ENCODE measurements at places on chromosomes 6 and 20.
A peak's percentile ranks its signal among the peaks of the same experiment; 100 is the strongest.

DNA sequence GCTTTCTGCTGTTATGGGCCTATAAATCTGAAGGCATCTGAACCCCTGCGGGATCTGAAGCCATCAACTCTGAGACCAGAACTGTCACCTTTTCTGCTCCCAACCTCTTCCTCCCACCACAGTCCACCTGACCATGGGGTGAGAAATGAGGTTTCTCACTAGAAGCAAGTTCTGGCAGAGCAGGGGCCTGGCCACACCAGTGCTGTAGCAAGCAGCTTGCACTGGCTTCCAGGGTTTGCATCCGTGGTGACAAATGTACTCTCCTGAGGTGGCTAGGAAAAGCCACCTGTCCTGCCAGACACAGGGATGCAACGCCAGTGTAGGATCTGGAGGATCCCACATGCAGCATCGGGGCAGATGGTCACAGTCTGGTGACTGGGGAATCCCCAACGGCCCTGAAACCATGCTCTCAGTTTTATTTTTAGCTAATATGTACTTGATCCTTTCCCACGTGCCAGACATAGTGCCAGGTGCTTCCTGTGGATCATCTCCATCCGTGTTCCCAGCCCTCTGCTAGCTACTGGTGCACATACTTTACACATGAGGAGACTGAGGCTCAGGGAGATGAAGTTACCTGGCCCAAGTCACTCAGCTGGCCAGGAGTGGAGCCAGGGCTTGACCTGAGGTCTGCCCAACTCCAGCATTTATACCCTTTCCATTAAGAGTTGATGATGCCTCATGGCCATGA lies 122.1 kb upstream of the SPACA1 start:
- no peak for DNase-seq

GRCh38 chr6:23608931-23609435 lies 517.0 kb upstream of the NRSN1 start:
- DNase-seq = no peak

GRCh38 chr6:9136141-9136822 lies 700.9 kb upstream of the SLC35B3 start:
- no peak for DNase-seq

- no peak for DNase-seq
Observed at GRCh38 chr6:100455230-100456124, 9.2 kb downstream of the SIM1 start.

DNA sequence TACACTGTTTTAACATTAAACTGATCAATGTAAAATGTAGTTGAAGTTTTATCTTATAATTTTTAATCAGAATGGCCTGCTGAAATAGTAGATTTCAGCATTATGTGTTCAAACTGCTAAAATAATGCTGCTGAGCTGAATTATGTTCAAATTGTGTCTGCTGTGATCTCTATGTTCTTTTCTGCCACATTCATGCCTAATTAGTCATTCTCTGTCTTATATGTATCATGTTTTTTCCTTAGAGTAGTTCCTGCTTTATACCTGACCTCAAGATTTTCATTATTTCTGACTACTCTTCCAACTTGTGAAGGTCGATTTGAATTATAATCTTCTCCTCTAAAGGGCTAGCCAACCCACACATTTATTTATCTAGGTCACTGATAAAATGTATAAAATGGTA lies 476.7 kb upstream of the EPHA7 start:
- DNase-seq = no peak

DNA sequence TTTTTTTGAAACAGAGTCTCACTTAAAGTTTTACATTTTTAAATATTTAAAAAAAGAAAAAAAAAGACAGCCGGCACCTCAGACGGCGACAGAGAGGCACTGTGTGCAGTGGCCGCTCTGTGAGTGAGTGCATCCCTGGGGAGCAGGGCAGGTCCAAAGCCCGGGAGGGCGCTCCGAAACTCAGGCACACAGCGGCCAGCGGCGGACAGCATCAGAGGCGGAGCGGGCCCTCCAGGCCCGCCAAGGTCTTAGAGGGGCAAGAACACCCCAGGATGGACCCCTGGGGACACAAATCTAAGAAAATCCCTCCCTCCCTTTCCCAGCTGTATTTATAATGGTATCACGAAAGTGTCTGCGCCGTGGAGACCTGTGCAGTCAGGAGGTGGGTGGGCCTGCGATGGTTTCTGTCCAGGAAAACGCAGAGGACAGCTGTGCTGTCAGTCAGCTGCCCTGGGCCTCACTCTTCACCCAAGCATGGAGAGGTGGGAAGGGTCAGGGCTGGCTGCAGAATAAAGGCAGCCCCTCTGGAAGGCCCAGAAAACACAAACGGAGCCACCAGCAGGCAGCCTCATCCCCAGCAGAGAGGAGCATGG lies 43.8 kb downstream of the TAF4 start:
- no peak for DNase-seq

- no peak for DNase-seq
Observed at GRCh38 chr20:63889241-63890200, 5.4 kb upstream of the DNAJC5 start.

- DNase-seq = peak; percentile 30
Observed at GRCh38 chr6:6007366-6008088, 802 bp upstream of the NRN1 start.
